ENCODE measurements at places on chromosomes 1 and 21.
A peak's percentile ranks its signal among the peaks of the same experiment; 100 is the strongest.

DNA sequence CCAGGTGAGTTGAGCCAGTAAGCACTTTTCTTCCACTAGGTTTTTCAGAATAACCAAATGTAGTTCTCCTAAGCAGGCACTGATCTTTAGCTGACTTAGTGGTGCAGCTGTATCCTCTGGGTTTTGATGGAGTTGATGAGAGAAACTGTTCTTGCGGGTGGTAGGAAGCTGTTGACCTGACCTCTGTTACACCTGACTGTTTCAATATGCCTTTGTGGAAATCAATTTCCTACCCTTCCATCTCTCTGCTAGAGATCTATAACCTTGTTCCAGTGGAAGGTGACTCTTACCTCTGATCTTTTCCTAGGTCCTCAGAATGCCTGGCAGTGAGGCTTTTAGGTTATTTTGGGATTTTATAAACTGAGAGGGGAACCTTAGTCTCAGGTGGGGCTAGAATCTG is 51.6 kb upstream of the MACF1 start:
- no peak for DNase-seq

DNA sequence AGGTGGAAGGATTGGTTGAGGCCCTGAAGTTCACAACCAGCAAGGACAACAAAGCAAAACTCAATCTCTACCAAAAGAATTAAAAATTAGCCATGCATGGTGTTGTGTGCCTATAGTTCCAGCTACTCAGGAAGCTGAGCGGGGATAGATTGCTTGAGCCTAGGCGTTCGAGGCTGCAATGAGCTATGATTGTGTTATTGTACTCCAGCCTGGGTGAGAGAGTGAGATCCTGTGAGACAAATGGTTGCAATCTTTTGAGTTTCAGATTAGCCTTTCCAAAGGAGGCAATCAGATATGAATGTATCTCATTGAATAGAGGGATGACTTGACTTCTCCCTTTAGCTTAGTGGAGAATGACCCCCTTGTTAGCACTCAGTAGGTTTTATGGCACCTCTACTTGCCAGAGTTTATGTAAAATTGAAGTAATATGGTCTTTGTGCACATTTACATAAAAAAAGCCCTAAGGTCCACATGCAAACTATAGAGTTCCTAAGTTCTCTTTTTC is 105.6 kb upstream of the OLFM3 start:
- DNase-seq: no peak

DNA sequence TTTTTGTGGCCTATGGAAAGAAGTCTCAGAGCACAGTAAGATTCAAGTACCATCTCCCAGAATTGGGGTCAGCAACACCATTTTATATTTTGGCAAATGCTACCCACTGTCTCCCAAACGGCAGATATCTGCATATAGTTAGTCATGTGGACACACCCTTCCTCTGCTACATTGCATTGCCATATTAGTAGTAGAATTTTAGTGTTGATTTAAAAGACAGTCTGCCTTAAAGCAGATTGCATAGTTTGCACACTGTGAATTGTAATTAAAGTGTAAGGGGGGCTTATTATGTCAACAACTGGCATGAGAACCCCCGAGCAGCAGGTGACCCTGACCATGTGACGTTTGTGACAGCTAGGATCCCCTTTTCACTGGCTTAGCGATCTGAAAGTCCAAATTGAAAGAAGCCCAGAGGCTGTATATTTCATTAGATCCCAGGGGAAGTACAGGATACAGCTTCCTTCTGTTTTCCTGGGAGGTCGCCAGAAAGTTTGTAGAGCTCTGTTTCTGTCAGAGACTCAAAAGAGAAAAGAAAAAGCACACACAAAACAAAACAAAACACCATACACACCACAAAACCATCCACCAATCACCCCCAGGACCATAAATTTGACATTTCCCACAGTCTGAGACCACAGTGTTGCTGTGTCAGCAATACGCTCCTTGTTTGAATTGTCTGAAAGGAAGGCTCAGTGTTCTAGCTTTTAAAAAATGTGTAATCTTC is 172.4 kb downstream of the NFIA start:
- peak; percentile 44 for DNase-seq

DNA sequence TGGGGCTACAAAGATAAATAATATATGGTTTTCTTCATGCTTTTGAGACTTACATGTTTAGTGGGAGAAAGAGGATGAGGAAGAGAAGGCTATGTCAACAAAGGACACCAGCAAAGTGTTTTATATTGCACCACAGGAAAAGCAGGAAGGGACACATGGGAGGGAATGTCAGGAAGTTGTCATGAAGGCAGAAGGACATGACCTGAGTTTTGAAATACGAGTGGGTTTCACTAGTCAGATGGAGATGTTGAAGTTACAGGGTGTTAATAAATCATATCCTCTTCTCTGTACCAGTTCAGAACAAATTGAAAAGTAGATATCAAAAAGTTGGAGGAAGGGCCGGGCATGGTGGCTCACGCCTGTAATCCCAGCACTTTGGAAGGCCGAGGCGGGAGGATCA is 18.2 kb upstream of the AGO1 start:
- DNase-seq: no peak

GRCh38 chr1:152036267-152037216 is at the start of gene S100A11:
Gene S100A11 (minus strand): TSS chr1:152037004. CDS start chr1:152036915, 89 bp downstream.
- DNase-seq: peak; percentile 84

DNA sequence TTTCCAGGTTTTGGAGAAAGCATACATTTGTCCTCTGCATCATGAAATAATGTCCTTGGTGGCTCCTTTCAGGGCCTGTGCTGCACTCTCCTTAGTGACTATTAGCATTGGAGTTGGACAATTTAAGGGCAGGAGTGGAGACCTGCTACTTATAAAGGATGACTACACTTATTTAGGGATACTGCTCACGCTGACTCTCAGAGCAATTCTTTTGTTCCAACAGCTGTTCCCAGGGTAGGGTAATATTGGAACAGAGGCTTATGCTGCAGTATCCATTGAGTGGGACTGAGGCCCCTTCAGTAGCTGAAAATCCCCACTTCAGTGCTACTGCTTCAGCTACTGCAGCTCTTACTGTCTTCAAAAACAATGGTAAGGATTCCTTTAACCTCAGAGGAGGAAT is 84.6 kb downstream of the GPR88 start:
- DNase-seq: peak; percentile 17

GRCh38 chr1:208809876-208810275 is 565.7 kb upstream of the PLXNA2 start:
- DNase-seq: no peak

DNA sequence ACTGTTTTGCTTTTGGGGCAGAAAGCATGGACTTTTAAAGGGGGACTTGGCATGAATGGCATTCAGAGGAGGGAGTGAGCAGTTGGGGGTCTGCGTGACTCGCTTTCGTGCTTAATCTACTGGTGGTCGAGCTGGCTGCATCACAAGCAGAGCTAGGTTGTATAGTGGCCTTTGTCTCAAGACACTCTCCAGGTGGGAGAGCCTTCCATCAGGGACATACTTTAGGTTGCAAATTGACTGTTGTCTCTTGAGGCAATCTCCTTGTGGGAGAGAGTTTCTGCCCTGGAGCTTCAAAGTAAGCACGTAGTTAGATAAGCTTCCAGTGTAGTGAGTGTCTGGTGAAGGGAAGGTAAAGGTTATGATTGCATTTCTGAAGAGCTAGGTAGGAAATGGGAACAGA is 93.9 kb downstream of the C1orf21 start:
- DNase-seq: no peak

- no peak for DNase-seq
These were observed 37.1 kb upstream of the IL12RB2 start for GRCh38 chr1:67270541-67270940.

DNA sequence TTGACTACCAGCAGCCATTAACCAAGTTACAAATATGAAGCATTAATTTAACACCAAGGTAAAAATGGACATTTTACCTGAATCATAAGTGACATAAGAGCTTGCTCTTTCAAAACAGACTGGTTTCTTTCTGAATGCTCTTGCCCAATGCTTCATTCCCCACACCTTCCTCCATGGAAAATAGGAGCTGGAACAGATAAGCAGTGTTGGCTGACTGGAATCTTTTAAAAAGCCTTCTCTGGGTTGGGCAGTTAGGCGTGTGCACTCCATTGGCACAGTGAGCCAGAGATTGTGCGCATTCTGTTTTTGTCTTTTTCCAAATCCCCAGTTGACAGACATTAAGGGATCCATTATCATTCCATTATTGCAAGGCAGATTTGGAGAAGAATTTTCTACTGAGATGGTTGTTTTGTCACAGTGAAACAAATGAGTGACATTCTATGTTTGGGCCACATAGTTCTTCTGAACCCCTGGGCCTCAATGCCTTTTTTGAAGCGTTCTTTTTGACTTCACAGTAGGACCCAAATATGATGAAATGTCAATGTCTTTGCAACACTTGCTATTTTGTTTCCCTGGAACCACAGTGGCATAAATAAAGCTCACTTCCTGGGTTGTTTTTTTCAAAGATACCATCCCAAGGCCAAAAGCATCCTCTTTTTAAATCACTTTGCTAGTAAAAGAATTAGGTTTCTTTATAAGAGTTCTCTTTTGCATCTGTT is 32.3 kb downstream of the LRRC8B start:
- no peak for DNase-seq

DNA sequence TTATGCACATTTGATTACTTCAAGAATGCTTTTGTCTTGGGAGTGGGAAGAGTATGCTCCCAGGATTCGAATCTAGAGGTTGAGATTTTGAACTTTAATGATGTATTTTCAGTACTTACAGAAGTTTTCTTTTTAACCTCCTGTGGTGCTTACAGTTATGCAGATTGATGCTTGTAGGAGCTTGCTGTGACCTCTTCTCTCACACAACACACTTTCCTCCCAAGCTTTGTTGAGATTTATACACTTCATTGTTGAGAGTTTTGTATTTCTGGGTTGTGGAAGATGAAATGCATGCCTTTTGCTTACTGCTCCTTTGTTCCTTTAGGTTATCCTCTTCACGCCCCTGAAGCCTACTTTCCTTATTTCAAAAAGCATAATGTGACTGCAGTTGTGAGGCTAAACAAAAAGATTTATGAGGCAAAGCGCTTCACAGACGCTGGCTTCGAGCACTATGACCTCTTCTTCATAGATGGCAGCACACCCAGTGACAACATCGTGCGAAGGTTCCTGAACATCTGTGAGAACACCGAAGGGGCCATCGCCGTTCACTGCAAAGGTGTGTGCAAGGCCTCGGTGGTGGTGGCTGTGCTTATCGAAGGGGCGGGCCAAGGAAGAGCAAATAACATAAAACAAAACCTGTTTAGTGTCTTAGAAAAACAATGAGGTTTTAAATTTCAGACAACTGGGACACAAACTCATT is 75.5 kb upstream of the GPR88 start:
- DNase-seq: no peak

DNA sequence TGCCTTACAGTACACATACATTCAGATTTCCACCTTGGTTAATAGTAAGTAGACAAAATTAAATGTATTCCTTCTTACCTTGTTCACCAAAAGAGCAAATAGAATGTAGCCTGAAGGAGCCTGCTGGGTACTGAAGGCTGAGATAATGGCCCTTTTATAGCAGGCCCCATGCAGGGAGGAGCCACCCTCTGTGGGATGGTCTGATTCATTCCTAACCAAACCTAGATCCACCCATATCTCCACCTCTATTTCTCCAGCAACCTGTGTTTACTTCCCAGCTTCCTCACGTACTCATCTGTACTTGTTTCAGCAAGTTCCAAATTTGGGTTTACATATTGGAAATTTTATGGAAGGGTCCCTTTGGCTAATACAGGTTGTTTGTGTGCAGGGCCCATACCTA is at the start of gene FLG:
Gene FLG (minus strand): TSS at position 129 of the 400 bp plus-strand sequence. CDS start 9,783 bp downstream, outside the sequence.
- no peak for DNase-seq

- peak; percentile 84 for DNase-seq
These were observed 29.8 kb downstream of the UCK2 start for GRCh38 chr1:165857046-165857801.

DNA sequence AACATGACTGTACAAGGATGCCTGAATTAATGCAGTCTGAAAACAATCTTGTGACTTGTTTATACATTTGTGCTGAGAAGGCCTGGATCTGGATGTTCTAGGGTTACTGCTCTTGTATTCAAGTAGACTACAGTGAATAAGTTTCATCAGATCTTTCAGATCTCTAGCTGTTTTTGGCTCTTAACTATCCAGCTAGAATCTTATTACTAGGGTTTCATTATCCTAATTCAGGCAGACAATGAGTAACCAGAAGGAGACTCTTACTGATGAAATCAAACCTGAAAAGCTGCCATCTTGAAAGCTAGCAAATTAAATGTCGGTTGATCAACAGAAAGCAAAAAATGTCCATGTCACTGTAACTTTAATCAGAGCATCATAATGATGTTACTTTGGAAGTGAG is 112.5 kb upstream of the KCNK2 start:
- DNase-seq: peak; percentile 33

GRCh38 chr1:19458815-19459417 is 26.4 kb downstream of the CAPZB start:
- DNase-seq: no peak

GRCh38 chr1:12437629-12438028 is 180.4 kb downstream of the DHRS3 start:
- no peak for DNase-seq

DNA sequence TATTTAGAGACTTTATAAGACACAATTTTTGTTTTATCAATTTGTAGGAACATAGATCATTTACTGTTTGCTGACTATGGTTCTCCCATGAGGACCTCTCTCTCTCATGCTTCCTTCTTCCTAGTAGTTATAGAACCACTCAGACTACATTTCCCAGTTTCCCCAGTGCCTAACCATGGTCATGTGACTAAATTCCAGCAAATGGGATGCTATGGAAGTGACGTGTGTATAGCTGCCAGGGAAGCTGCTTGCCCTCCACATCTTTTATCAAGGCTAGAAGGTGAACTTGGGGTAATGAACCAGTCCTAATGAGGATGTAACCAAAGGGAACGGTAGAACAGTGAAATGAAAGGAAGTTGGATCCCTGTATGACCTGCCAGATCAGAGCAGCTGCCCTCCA is 184.0 kb downstream of the MIS18A start:
- DNase-seq: no peak

GRCh38 chr1:11925938-11926292 is 312 bp downstream of the KIAA2013 start:
- no peak for DNase-seq

DNA sequence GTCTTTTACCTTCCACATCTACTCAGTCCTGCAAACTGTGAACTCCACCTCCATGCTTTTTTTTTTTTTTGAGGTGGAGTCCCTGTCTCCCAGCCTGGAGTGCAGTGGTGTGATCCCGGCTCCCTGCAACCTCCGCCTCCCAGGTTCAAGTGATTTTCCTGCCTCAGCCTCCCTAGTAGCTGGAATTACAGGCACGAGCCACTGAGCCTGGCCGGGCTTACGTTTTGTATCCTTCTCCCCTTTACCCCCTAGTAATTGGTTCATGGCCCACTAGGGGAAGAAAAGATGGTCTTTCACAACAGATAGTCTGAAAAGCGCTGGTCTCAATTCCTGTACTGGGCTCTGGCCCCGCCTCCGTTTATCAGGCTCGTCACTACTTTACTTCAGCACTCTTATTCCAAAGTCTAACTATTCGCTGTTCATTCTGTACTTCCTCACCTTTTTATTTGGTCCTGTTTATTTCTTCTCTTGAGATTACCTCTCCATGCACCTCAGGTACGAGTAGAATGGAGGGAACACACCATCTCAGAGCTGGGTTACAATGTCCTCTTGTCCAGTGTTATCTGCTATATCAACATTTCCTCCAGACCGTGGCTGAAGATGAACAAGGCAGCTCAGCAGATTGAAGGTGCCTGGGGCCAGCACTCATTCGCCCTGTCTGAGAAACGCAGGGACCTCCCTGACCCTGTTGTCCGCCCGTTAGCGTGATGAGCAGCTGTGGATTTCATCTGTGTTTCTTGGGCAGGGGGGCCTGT is 16.2 kb downstream of the CNST start:
- no peak for DNase-seq

Data from HCEC 1CT (cell line).